ENCODE measurements at places on chromosomes 3 and 15.

DNA sequence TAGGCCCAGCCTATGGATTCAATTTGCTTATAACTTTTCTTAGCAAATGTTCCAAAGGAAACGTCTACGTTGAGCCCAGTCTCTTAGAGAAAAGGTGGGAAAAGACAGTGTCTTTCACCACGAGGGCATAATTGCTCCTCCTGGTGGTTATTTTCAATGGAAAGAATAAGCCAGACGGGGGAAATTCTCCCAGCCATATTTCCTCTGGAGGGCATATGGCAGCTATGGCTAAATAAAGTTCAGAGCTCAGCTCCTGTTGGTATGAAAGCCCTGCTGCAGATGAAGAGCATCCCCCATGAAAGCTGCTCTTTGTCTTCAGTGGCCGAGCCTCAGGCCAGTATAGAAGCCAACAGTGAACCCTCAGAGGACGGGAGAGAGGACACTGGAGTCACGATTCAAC lies 297.9 kb downstream of the RYR3 start:
- no peaks in the 10 kb centered on the region for H3K4me1 ChIP-seq
- peaks cover 6% of the 10 kb centered on the region for H3K27me3 ChIP-seq
- ATAC-seq: no peak
- H3K27ac ChIP-seq: no peak overlapping the region

DNA sequence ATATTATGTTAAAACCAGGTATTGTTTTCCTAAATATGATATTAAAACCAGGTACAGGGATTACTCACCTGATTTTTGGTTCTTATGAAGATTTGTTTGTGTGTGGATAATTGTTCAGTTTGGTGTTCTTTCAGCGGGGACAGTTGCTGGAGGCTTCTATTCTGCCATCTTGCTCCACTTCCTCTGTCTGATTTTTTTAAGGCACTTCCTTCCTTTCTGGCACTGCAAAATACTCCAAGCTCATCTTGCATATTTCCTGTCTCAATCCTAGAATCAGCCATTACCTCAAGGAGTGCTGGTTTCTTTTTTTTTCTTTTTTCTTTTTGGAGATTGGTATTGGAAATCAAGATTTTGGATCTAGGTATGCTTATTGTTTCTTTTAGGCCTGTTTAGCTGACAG lies 229.9 kb downstream of the SV2B start:
- peaks cover 11% of the 10 kb centered on the region for H3K4me1 ChIP-seq
- no peak overlapping the region for H3K4me3 ChIP-seq
- peak overlapping the region; percentile 65 for H3K27ac ChIP-seq

- no peak overlapping the region for H3K4me3 ChIP-seq
- H3K36me3 ChIP-seq: peaks cover 95% of the 10 kb centered on the region
- H3K27me3 ChIP-seq: no peaks in the 10 kb centered on the region
- ATAC-seq: no peak
These were observed 37.3 kb downstream of the UBP1 start for GRCh38 chr3:33402936-33403335.

DNA sequence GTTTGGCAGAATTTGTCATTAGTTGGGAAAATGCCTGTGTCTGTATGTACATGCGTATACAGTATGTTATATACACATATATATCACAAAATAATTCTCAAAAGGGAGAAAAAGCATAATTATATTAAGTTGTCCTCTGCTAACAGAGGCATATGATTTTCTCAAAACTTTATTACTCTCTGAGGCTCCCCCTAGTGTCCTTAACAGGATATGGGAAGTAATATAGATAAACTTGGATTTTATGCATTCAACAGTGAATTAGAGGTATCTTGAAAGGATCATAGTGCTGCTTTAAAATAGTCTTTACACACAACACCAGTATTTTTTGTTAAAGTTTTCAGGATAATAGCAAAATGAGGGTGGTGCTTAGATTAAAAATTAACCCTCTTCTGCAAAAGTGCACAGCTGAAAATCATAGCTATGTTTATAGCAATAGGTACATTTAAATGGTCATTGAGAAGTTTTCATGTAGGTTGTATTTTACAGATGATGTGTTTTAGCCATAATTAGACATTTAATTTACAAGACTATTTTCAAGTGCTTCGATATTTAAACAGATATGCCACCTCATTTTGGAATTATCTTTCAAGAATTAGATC lies 454.0 kb upstream of the ROBO2 start:
- no peaks in the 10 kb centered on the region for H3K4me1 ChIP-seq
- no peak for ATAC-seq

DNA sequence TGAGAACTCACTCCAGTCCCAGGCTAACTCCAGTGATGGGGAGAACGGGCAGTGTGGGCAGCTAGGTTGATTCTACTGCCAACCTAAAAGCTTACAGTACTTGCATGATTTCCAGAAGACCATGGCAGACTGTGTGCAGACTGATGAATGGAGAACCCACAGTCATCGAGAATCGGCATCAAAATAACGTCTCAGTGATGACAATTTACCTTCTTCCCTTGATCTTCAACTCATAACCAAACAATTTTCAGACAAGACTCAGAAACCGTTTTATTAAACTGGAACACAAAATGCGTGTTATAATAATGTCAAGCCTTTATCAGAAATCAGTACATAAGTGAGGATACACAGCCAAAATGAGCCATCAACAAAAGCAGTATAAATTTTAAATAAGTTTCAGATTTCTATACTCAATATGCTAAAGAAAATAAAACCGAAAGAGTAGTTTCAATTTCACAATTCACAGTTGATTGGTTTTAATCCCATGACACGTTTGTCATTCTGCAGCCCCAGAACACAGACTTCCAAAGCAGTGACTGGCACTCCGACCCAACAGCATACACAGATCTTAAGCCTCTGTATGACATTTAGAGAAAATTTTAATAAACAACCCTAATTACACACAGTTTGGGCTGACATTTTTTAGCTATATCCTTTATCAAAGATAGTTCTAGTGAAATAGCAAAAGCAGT lies 54.5 kb downstream of the ZMAT3 start:
- H3K4me3 ChIP-seq: peak overlapping the region; percentile 69
- H3K36me3 ChIP-seq: peaks cover 5% of the 10 kb centered on the region
- peak; percentile 72 for ATAC-seq
- peaks cover 25% of the 10 kb centered on the region for H3K4me1 ChIP-seq
- no peaks in the 10 kb centered on the region for H3K27me3 ChIP-seq
- peak overlapping the region; percentile 52 for H3K27ac ChIP-seq

- peaks cover 15% of the 10 kb centered on the region for H3K27me3 ChIP-seq
- H3K4me1 ChIP-seq: no peaks in the 10 kb centered on the region
- H3K4me3 ChIP-seq: no peak overlapping the region
- ATAC-seq: no peak
These were observed 42.9 kb upstream of the ASB14 start for GRCh38 chr3:57335283-57335938.

DNA sequence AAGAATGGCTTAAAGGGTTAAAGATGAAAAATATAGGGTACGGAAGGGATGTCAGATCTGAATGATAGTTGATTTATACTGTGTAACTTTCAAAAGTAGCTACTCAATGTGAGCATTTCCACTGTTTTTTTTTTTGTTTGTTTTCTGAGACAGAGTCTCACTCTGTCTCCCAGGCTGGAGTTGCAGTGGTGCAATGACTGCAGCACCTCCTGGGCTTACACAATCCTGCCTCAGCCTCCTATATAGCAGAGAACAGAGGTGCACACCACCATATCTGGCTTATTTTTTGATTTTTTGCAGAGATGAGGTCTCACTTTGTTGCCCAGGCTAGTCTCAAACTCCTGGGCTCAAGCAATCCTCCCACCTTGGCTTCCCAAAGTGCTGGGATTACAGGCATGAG lies 9.9 kb upstream of the PXK start:
- ATAC-seq: no peak
- no peak overlapping the region for H3K27ac ChIP-seq
- H3K4me1 ChIP-seq: peaks cover 14% of the 10 kb centered on the region
- peaks cover 29% of the 10 kb centered on the region for H3K36me3 ChIP-seq
